ENCODE measurements at places on chromosomes 1 and 21.

- no peak for DNase-seq
Measured at GRCh38 chr1:204587621-204588020, 71.4 kb downstream of the MDM4 start.

DNA sequence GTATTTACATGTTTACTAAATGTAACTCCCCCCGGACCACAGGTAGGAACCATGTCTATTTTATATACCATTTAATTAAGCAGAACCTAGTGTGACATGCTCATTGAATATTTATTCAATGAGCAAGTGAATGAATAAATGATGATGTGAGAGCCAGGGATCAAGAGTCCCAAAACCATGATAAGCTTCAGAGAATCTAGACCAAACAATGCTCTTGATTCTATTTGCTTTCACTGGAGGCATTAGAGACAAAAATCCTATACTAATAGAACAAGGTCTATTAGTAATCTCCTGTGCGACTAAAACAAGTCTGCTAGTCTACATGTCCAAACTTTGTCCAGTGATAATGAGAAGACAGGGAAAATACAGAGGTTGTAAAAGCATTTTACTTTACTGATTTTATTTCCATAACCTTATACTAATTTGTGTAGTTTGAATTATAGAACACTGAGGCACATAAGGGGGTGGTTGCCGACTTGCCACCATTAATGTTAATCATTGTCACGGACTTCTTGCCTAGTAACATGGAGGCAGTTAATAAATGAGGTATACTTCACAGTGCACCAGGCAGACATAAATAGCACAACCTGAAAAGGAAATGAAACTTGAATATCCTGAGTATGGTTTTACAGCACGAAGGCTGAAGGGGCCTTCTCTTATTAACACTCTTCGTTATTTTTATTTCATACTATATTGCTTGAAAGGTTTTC, 69.8 kb downstream of the TBX15 start:
- DNase-seq, result no peak

DNA sequence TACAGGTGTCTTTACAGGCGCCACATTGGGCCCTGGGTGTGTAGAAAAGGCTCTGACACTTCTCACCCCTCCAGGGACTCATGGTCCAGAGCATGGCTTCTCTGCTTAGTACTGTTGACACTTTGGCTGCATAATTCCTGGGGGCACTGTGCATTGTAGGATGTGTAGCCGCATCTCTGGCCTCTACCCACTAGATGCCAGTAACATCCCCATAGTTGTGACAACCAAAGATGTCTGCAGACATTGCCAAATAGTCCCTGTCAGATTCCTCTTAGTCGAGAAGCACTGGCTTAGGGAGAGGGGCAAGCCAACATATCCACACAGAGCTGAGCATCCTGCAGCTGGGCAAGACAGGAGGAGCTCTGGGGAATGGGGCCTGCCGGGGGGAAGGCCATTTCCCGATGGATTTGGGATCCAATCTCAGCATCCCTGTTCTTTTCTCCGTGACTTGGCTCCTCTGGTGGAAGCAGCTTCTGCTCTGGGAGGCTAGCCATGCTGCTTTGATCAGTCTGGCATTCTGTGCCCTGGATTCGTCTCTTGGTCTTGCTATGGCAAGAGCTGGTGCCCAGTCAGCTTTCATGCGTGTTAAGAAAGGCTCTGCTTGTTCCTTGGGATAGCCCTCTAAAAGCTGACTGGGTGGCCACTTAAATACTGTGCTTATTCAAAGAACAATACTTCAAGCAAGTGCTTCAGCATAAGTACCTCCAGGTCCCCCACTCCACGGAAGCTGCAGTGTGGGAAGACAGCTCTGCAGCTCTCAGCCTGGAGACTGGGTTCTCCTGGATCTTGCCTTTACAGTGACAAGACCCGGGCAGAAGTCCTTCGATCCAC, 38.3 kb upstream of the SCMH1 start:
- no peak for DNase-seq

- no peak for DNase-seq
Measured at GRCh38 chr1:11761988-11762406, at the start of gene C1orf167. Gene C1orf167, plus strand, starts transcription at chr1:11762193. Its CDS starts 2,208 bp downstream, at chr1:11764401.

DNA sequence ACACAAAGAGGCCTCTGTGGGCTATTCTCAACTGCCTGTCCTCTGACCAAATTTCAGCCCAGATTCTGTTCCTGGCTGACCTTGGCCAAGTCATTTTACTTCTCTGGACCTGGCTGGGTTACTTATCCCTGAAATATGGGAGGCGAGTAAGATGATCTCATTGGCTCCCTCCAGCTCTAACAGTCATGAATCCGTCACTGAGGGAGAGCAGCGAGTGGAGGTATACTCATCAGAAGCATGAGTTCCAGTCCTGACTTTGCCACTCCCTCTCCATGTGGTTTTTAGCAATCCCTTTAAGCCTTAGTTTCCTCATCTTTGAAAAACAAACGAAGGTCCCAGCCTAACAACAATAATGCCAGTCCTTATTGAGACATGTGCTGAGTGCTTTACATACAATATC, 63.5 kb downstream of the CCDC185 start:
- no peak for DNase-seq

GRCh38 chr1:24966121-24966723, 36.1 kb upstream of the RUNX3 start:
- DNase-seq, result no peak

GRCh38 chr1:201406831-201407406, 7.8 kb upstream of the LAD1 start:
- no peak for DNase-seq

DNA sequence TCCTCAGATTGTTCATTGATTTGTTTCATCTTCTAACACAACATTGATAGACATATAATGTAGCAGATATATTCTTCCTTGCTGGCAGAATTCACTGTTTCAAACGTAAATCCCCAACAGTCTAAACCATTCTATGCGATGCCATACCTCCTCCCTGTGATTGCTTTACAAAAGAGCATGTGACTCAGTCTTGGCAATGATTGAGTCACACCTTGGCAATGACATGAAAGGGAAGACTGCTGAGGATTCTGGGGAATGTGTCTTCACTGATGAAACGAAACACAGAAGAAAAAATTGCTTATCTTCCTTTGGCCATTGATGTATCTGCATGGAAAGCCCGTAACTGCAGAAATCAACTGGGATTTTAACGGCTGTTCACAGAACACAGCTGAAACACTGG, 409.6 kb upstream of the ZRANB2 start:
- DNase-seq, result no peak

DNA sequence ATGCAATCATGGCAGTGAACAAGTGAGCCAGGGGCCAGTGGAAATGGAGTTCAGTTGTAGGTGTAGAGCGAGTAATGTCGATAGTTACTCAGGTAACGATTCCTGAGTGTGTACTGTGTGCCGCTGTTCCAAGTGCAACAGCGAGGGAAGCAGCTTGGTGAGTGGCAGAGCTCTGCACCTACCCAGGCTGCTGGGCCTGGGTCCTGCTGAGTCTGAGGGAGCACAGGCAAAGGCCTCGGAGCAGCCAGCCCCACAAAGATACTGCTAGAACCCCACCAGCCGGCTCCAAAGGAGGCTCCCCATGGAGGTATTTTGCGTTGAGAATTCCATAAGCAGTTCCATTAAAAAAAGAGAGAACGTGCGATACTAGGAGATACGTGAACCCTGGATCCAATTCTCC, 23.2 kb downstream of the PARP1 start:
- no peak for DNase-seq

DNA sequence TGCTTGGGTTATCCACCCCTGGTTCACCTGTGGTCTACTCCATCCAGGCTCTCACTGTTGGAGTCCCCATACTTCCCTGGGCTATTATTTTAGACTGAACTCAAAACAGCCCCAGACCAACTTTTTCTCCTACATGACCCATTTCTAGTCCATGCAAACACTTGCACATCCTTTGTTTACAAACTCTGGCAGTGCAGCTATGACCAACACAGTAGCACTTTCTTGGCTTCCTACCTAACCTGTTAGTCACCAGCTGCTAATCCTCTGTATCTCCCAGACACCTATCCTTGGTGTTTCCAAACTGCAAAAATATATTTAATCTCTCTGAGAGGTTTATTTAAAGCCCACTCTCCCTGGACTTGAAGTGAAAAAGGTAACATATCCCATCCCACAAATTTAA, 90.8 kb downstream of the DDAH1 start:
- no peak for DNase-seq

DNA sequence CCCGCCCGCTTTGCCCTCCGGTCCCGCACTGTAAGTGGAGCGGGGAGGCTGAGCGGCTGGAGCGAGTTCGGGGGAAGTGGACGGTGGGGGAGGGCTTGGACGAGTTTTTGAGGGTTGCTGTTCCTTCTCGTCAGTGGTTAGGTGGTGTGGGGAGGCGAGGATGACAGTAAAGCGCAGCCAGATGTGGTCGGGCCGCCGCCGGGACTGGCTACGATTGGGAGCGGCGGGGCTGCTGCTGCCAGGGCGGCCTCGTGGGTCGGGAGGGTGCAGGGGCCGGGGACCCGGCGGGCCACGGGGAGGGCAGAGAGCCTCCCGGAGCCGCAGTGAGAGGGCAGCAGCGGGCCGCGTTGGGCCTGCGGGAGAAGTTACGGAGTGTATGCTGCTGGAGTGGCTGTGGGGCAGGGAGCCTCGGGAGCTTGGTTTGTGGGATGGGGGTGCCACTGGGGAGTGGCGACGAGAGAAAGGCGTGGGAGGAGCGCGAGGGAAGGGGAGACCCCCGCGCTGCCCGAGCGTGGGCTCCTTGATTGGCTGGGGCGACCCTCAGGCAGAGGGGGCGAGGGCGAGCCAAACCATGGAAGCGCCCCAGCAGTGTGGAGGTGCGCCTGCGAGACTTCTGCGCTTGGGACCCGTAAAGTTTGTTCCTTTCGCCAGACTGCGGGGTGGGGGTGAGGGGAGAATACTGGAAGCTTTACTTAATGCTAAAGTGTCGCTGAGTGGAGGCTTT, 2.1 kb downstream of the ADGRL2 start:
- no peak for DNase-seq

- no peak for DNase-seq
Measured at GRCh38 chr1:24058671-24059455, 53.1 kb downstream of the MYOM3 start.

GRCh38 chr1:154466921-154467417, 35.0 kb upstream of the TDRD10 start:
- no peak for DNase-seq
